ENCODE measurements at places on chromosomes 3 and 15. TPM values are rescaled to one million over a fixed set of nuclear protein-coding genes. Genes with fewer than 3 reads are reported as not detected.

The SERINC4 gene
- not detected for total RNA-seq

- DNase-seq = no peak
These were observed 135.5 kb downstream of the CBLB start for GRCh38 chr3:105733356-105733755.

The PLXNB1 gene
- total RNA-seq = 4.0 TPM

The ECE2 gene
- not detected for total RNA-seq

DNA sequence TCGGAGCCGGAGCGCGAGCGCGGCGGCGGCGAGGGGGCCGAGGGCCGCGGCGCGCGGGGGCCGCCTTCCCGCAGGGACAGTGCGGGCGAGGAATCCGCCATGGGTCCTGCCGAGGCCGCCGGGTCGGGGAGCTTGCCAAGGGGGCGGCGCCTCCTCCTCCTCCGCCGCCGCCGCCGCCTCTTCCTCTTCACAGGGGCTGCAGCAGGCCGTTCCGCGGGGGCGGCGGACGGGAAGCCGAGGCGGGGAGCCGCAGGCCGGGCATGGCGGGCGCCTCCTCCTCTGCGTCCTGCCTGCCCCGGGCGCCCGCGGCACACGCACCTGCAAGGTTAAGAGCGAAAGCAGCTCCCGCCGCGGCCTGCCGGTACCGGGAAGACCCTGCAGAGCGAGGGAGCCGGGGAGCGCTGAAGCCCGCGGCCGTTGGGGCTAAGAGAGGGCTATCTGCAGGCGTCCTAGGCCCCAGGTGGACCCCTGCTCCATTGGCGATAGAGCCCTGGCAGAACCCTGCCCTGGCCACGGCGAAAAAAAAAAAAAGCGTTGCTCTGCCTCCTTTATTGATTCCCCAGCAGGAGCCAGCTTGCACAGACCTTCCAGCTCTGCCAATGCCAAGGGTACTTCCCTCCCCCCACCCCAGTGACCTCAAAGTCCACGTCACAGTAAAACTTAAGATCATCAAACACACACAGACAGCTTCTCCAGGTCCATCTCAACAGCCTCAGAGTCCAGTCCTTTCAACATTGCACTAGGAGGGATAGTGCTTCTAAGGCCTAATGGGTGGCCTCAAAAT, at the start of gene LYSMD2:
Gene LYSMD2, minus strand, starts transcription at position 134 of the 784 bp plus-strand sequence. Its CDS starts 33 bp downstream, at position 101.
- peak; percentile 49 for DNase-seq

DNA sequence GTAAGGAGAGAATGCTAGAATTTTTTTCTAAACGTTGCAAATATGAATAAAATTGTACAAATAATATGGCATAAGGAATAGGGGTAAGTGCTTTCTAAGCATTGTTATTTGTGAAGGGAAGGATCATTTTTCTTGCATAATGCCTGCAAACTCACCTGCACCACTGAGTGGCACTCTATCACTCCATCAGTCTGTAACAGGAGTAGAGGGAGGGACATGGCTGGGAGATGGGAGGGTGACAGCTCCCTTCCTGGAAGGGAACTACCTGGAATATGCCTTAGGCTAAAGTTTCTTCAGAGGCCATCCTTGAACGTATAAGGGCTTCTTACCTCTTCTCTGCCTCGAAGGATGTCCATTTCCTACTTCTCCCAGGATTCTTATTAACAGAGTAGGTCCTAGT, 3.0 kb downstream of the NAALADL2 start:
- DNase-seq = peak; percentile 1

GRCh38 chr15:59371458-59372351, 966 bp downstream of the MYO1E start:
- no peak for DNase-seq
